Mucosa of gallbladder (tissue), 1 donor: ENCODE measurements at places on chromosomes 1 and 21. TPM values are rescaled to one million over a fixed set of nuclear protein-coding genes. Genes with fewer than 3 reads are reported as not detected.

The KPRP gene
- total RNA-seq = not detected

The LAX1 gene
- 1.9 TPM for total RNA-seq

The FMO3 gene
- 0.86 TPM for total RNA-seq

The RAP1A gene
- 93.0 TPM for total RNA-seq

The SMCP gene
- total RNA-seq = not detected

The UBXN10 gene
- 2.3 TPM for total RNA-seq

The NHLH1 gene
- total RNA-seq = not detected

The NUAK2 gene
- total RNA-seq = 6.7 TPM

The EPHB2 gene
- total RNA-seq = 3.7 TPM

The EFNA3 gene
- 2.7 TPM for total RNA-seq

The SLC30A10 gene
- 5.5 TPM for total RNA-seq

The EPS8L3 gene
- 459 TPM for total RNA-seq

The TMPRSS15 gene
- total RNA-seq = not detected

The RXRG gene
- 1.0 TPM for total RNA-seq
